Activated CD4-positive, CD25-positive, alpha-beta regulatory T cell treated with anti-CD3 and anti-CD28 coated beads, Interleukin-2, amount 50 U/mL, for 16 hours (primary cell): ENCODE measurements at places on chromosomes 3 and 15.
A peak's percentile ranks its signal among the peaks of the same experiment; 100 is the strongest.

GRCh38 chr15:92683511-92683834 lies 27.9 kb upstream of the FAM174B start:
- no peak for DNase-seq

- peak; percentile 38 for DNase-seq
Measured at GRCh38 chr15:70488002-70488605, 275.3 kb downstream of the UACA start.

DNA sequence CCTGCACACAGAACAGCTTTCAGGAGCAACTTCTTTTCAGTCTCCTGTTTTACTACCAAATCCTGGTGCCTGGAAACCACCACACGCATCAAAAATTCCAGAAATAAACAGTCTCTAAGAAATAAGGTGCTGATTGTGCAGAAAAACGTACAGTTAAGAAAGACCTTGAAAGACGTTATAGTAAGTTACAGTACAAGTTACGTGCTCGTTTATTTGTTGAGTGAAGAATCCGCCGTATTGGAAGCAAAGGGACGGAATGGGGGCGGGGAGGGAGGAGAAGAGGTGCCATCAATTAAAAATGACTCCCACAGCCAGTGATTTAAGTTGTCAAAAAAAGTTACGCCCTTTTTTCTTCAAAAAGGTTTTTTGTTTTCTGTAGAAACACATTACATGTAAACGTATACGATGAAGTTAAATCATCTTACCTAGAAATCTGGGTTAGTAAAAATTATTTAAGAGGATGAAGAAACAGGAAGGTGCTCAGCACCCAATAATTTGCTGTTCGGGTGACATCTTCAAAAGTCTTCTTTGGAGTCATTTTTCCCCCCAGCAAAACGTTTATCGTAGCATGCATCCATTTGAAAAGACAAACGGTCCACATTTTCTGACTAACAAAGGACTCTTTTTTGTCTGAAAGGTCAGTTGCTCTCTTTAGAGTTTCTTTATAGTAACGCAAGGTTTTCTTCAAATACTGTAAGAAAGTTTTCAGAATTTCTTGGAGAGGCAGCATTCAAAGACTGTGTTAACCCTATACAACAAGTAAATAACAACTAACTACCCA lies 782 bp upstream of the UACA start:
- DNase-seq, result no peak

DNA sequence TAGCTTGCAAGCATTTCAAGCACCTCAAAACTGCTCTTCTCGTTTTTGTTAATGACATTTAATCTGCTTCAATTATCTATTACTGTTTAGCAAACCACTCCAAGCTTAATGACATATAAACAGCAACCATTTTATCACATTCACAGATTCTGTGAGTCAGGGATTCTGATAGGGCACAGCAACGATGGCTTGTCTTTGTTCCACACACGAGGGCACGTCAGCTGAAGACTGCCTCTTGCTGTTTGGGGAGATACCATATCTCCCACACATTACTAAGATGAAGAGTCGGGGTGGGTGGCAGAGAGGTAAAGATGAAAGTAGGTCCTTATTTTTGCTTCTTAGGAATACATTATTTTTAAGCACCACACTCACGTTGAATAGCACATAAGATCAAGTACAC lies 19.3 kb downstream of the CPOX start:
- no peak for DNase-seq

DNA sequence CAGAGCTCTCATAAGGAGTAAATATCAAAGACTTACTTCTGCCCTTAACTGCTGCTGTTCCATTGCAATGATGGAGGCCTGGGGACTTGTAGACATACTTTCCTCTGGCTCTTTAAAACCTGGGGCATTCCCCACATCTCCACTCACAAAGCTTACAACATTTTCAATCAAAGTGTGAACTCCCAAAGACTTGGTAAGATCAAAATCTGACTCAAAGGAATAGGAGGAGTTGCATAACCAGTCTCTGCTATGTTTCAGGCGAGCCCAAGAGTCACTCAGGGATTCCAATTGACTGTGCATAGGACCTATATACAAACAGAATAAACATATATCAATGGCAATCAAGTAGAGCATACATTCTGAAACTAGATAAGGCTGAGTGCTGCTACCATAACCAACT lies 101.5 kb downstream of the FBXL22 start:
- no peak for DNase-seq

DNA sequence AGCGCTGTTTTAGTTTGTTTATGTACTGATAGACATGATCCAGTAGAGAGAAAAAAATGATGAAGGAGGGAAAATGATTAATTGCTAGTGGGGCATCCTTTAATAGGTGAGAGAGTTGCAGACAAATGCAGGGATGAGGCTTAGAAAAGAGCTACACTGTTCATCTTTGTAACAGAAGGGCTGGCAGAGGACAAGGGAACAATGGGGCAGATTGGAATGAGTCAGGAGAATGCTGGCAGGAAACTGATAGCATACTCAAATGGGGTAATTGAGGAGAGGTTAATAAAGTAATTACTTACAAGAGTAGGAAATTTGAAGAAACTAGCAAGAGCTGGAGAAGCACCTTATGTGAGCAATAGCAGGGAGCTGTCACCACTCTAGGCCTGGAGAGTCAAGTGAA lies 170.9 kb downstream of the OXSM start:
- no peak for DNase-seq

GRCh38 chr3:117128872-117129271 lies 419.3 kb downstream of the TUSC7 start:
- no peak for DNase-seq

GRCh38 chr15:44075535-44075934 lies 119.5 kb downstream of the FRMD5 start:
- no peak for DNase-seq

DNA sequence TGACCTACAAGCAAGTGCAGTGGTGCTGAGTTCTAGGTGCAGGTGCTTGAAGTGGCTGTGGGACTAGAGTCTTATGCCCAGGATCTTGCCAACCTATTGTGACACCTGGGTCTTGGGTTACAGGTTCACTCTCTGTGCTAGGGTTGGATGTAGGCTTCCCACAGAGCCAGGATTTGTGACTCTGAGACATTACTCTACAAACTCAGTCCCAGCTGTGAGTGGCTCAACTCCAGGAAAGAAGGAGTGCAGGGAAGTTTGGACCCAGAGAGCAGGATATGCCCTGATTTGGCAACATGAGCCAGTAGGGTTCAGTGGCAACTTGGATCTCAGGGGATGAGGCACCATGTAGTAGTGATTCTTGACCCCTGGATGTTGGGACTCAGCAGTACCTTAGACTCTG lies 182.2 kb downstream of the LPP start:
- DNase-seq, result no peak

DNA sequence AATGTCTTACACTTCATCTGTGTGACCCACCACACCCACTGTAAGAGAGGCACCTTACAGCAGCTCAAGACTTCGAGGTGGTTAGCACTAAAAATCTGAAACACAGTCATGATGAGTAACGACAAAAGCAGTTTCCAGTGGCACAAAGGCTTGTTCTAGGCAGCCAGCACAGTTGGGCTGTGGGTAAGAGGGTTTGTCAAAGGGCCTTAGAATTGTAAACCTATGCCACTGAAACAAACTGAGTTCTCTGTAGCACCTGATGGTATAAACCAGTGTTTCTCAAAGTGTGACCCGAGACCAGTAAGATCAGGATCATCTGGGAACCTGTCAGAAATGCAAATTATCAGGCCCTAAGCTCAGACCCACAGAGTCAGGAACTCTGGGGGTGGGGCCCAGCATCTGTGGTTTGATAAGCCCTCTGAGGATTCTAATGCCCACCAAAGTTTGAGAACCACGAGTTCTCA lies 36.5 kb downstream of the DAPK2 start:
- DNase-seq, result no peak

GRCh38 chr3:138842483-138843188 lies 7.9 kb upstream of the PIK3CB start:
- no peak for DNase-seq

DNA sequence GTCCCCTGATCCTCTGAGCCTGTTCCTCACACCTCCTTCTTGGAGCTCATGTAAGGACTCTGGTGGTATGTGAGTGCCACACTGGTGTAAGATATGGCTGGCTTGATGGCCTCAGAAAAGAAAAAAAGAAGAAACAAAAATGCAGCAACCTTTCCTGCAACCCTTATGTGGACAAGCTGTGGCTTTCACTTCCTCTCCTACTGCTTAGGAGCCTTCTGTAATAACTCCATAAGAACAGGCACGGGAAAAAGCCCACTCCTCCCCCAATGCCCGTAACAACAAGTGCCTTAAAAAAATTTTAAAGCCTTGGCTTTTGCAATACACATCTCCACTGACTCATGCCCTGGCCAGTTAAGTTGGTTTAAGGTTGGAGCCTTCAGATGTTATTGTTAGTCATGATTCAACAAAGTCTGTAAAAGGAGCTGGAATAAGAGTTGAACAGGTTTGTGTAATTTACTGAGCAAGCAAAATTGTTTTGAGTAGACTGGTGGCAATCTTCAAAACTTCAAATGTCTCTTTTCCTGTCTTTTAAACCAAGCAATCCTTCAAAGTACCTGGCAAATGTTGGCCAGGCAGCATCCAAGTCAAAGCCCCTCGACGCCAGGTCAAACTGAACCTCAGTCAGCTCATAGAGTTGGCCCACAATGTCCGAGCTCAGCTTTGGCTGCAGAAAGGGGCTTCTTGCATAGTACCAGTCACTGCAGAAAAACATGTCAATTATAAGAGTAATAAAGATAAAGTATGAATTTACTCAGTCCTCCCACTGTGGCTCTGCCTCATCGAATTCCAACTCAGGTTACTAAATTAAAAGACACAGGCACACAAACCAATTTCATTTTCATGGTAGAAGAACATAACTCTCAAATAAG lies 22.9 kb downstream of the FYCO1 start:
- DNase-seq, result no peak

DNA sequence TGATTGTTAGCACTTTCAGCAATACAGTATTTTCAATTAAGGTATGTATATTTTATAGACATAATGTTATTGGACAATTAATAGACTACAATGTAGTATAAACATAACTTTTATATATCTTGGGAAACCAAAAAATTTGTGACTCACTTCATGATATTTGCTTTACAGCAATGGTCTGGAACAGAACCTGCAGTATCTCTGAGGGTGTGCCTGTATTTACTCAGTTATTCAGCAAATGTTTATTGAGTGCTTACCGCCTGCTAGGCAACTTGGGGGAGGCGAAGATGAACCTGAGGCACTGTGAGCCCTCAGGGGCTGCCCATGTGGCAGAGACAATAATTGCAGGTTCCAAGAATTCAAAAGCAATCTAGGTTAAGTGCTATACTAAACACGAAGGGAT lies 144.8 kb downstream of the GABRB3 start:
- no peak for DNase-seq

- no peak for DNase-seq
Measured at GRCh38 chr3:192487033-192487432, 240.3 kb downstream of the FGF12 start.

- DNase-seq, result no peak
Measured at GRCh38 chr3:175457301-175457700, 598.2 kb downstream of the NAALADL2 start.

DNA sequence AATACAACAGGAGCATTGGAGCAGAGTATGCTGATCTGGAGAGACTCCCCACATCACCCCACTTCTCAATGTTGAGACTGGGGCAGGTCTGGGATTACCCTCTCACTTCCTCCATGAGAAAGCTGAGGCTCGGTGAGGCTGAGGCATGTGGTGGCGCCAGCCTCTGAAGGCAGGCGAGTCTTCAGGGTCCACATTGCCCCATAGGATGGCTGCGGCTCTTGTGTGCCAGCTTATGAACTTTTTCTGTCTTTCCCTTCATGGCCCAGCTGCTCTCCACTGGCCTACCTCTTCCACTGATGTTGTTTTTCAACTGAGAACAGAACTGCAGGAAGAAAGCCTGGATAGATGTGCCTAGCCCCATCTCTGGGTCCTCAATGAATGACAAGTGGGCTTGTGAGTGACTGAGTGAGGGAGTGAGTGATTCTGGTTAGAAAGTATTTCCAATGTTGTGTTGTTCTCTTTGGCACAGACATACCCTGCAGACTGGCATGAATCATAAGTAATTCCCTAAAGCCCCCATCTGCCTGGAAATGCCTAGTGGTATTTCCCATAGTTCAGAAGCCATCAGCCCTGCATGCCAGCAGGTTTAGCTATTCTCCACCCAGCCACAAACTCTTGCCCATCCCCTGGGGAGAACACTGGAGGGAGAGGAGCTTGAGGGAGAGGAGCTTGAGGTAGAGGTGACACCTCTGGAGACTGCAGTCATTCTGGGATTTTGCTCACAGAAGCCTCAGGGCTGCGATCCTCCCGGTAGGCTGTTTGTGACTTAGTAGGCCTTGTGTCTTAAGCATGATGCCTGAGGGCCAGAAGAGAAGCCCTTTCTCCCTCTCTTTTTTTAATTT lies 56.9 kb downstream of the AMOTL2 start:
- no peak for DNase-seq

GRCh38 chr15:33064878-33065277 lies 129.6 kb downstream of the FMN1 start:
- DNase-seq, result no peak

DNA sequence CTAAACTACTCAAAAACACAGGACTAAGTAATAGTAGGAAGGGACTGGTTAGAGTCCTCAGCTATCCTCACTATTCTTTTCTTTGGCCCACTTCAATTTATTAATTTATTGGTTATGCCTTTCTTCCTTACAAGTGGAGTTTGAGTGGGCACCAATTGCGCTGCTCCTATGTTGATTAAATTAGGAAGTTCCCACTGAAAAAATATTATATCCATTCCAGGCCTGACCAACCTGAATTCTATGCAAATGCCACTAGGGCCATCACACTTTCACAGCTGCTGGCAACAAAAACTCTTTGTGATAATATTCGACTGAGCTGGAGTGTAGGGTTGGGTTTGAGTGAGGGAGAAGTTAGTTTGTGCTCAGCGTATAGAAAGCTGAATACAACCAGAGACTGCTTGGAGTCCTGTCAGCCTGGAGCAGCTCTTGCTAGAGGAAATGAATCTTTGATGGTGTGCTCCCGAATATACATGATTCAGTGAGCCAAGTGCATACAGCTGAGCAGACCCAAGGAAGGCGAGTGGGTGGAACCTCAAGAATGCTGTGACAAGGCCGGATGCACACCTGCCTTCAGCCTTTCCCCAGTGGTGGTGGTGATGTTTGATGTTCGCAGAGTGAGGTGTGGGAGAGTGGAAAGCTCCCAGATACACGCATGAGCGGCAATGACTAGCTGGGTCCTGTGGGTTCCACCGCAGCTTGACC lies 1.5 kb downstream of the ARHGEF3 start:
- DNase-seq, result peak; percentile 44

- no peak for DNase-seq
Measured at GRCh38 chr3:42376344-42376798, 34.0 kb downstream of the LYZL4 start.

GRCh38 chr15:59292442-59293151 lies 80.1 kb downstream of the MYO1E start:
- DNase-seq, result no peak

DNA sequence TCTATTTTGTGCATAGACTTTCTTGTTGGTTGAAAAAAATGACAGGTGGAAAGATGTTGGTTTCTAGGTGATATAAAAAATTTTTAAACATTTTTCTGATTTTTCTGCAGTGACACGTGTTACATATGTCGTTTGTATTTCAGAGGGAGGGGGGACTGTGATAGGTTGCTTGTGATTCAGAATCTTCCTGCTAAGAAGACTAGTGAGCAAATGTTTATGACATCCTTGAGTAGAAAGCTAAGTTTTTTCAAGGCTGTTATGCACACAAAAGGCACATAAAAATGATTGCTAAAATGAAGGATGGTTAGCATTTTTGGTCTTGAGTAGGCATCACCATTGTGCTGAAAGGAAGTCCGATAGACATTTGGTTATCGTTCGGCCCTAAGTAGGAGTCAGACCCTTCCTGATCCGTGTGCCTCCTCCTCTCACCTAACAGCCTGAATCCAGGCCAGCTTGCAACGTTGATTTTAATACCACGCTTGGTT lies 1.5 kb downstream of the ZNF639 start:
- DNase-seq, result no peak
